ENCODE measurements at places on chromosomes 6 and 20. TPM values are rescaled to one million over a fixed set of nuclear protein-coding genes. Genes with fewer than 3 reads are reported as not detected.

The ADGB gene
- not detected for total RNA-seq

The FAM83C gene
- total RNA-seq, result 0.49 TPM

The FERMT1 gene
- total RNA-seq, result 9.3 TPM

GRCh38 chr6:37375376-37375775 is 21.6 kb downstream of the RNF8 start:
- no peak for DNase-seq
- no peak overlapping the region for H3K4me3 ChIP-seq
- no peak overlapping the region for H3K27ac ChIP-seq
- H3K27me3 ChIP-seq, result no peaks in the 10 kb centered on the region
- no peaks in the 10 kb centered on the region for H3K4me1 ChIP-seq
- peaks cover 50% of the 10 kb centered on the region for H3K36me3 ChIP-seq

- no peaks in the 10 kb centered on the region for H3K27me3 ChIP-seq
- no peak overlapping the region for H3K27ac ChIP-seq
- H3K4me1 ChIP-seq, result no peaks in the 10 kb centered on the region
- no peak overlapping the region for H3K4me3 ChIP-seq
Measured at GRCh38 chr6:37520926-37521325, 21.2 kb upstream of the CCDC167 start.

- no peaks in the 10 kb centered on the region for H3K4me1 ChIP-seq
- DNase-seq, result no peak
- H3K36me3 ChIP-seq, result no peaks in the 10 kb centered on the region
Measured at GRCh38 chr6:11552442-11552841, 14.9 kb downstream of the TMEM170B start.

DNA sequence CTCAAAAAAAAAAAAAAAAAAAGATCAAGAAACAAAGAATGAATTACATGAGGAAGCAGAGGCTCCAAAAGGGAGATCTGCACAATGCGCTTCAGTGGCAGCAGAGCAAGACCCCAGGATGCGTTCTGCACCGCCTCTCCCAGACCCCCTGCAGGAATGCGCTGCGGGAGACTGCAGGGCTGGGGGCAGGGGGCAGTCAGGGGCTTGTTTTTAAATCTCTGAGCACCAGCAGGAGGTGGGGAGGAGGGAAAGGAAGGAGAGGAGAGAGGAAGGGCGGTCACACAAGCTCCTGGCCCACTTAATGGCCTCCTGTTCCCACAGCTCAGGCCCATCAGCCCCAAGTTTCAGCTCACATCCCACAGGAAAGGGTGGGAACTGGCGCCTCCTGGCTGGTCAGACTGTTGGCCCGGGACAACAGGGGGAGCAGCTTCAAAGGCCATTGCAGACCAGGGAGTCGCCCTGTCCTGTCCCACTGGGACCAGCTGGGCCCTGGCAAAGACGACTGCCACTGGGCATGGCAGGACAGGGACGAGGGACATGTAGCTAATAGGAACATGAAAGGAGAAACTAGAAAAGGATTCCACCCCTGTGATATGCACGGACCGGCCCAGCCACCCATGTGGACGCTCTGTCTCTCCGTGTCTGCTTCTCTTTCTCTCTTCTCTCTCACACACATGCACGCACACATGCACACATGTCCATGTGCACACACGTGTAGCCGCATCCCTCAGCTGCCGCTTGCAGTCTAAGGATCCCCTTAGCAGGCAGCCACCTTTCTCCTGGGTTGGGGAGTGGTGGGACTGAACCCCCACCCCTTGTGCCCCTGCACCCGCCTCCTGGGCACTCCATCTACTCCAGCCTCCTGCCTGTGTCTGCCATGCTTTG is 34.7 kb downstream of the TFEB start:
- H3K4me3 ChIP-seq, result no peak overlapping the region
- peaks cover 8% of the 10 kb centered on the region for H3K4me1 ChIP-seq
- DNase-seq, result no peak
- no peak overlapping the region for H3K27ac ChIP-seq

- DNase-seq, result no peak
- no peak overlapping the region for H3K4me3 ChIP-seq
- H3K4me1 ChIP-seq, result no peaks in the 10 kb centered on the region
- H3K27me3 ChIP-seq, result no peaks in the 10 kb centered on the region
- no peaks in the 10 kb centered on the region for H3K36me3 ChIP-seq
Measured at GRCh38 chr6:132017942-132018341, 66.8 kb upstream of the CCN2 start.

GRCh38 chr20:7458459-7458858 is 481.8 kb downstream of the HAO1 start:
- H3K4me3 ChIP-seq, result no peak overlapping the region
- DNase-seq, result no peak
- H3K27ac ChIP-seq, result no peak overlapping the region
- no peaks in the 10 kb centered on the region for H3K36me3 ChIP-seq
- no peaks in the 10 kb centered on the region for H3K4me1 ChIP-seq

- H3K36me3 ChIP-seq, result no peaks in the 10 kb centered on the region
- no peak overlapping the region for H3K4me3 ChIP-seq
- no peaks in the 10 kb centered on the region for H3K4me1 ChIP-seq
- no peak for DNase-seq
- no peak overlapping the region for H3K27ac ChIP-seq
- H3K27me3 ChIP-seq, result peaks cover 2% of the 10 kb centered on the region
Measured at GRCh38 chr20:1479831-1480595, 11.2 kb downstream of the SIRPB2 start.

The PRR18 gene
- 0.12 TPM for total RNA-seq

- H3K27ac ChIP-seq, result no peak overlapping the region
- no peaks in the 10 kb centered on the region for H3K4me1 ChIP-seq
- DNase-seq, result peak; percentile 59
- no peaks in the 10 kb centered on the region for H3K36me3 ChIP-seq
- no peaks in the 10 kb centered on the region for H3K27me3 ChIP-seq
- no peak overlapping the region for H3K4me3 ChIP-seq
Measured at GRCh38 chr6:11341867-11342266, 109.4 kb upstream of the NEDD9 start.

- DNase-seq, result no peak
- H3K27me3 ChIP-seq, result no peaks in the 10 kb centered on the region
- peaks cover 42% of the 10 kb centered on the region for H3K4me1 ChIP-seq
- H3K27ac ChIP-seq, result no peak overlapping the region
- H3K4me3 ChIP-seq, result no peak overlapping the region
Measured at GRCh38 chr6:35483893-35484645, 12.8 kb downstream of the TEAD3 start.

DNA sequence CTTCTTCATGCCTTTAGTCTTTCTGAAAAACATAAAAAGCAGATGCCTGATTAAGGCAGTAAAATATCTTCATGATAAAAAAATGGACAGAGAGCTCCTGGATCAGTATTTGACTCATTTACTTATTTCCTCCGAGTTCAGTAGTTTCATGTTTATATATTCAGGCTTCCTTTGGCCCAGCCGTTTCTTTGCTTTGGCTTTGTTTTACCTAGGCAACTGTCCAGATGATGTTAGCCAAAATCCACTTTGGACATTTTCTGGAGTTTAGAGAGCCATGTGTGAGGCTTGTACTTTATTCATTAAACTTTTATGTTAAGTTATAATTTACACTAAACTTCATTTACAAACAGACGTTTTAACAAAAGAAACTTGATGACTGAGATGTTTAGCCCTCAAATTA is 307.1 kb upstream of the RSPO3 start:
- no peak for DNase-seq
- no peak overlapping the region for H3K4me3 ChIP-seq
- H3K4me1 ChIP-seq, result peaks cover 19% of the 10 kb centered on the region
- no peak overlapping the region for H3K27ac ChIP-seq
- no peaks in the 10 kb centered on the region for H3K36me3 ChIP-seq
- no peaks in the 10 kb centered on the region for H3K27me3 ChIP-seq

The DYNLRB1 gene
- total RNA-seq, result 155 TPM

The TRIM10 gene
- total RNA-seq, result not detected

The CYP21A2 gene
- total RNA-seq, result 0.92 TPM

DNA sequence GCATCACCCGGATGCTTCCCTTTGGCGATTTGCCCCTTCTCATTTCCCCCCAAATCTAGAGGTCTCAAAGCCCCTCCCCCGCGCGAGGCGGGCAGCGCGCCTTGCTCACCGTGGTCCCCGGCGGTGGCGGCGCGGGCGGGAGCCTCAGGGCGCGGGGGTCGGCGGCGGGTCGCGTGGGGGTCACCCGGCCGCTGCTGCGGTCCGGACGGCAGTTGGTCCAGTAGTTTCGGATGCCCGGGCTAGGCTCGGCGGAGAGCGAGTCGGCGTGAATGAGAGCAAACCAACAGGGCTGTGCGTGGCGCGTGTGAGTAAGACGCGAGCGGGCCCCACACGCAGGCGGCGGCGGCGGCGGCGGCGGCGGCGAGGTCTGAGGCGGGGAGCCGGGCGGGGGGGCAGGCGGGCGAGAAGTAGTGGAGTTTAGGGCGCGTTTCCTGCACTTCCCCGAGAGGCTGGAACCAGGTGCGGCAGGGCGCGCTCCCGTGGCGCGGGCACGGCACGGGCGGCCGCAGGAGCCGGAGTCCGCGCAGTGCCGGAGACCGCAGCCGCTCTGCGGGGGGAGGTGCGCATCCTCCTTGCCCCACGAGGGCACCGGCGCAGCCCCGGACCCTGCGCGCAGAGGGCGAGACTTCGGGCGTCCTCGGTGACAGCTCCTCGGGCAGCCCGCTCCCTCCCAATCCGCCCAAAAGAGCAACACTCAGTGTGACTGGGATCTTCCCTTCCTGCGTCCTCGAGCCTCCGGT is 567 bp downstream of the HS3ST5 start:
- H3K4me3 ChIP-seq, result peak overlapping the region; percentile 50
- DNase-seq, result peak; percentile 16
- H3K36me3 ChIP-seq, result no peaks in the 10 kb centered on the region

DNA sequence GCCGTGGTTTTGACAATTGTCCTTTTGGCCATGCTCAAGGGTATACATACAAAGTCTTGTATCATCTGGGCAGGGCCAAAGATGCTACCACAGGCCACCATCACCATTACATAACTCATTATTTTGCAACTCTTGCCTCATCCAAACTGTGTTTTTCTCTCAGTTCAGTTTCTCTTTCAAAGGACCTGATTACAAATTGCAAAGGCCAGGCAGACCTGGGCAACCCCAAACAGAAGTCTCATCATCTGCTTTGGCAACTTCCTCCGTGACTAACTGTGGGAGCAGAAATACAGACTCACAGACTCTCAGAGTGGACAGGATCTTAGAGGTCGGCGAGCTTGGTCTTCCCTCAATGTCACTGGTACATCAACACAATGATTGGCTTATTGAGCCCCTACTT is 117.8 kb upstream of the NEDD9 start:
- H3K27me3 ChIP-seq, result no peaks in the 10 kb centered on the region
- no peak overlapping the region for H3K27ac ChIP-seq
- H3K4me1 ChIP-seq, result no peaks in the 10 kb centered on the region
- peak; percentile 29 for DNase-seq

The TCF21 gene
- 3.7 TPM for total RNA-seq
